Ammon's horn (tissue), 1 donor: ENCODE measurements at places on chromosomes 3 and 15.

GRCh38 chr15:31135523-31135922, 34.0 kb upstream of the TRPM1 start:
- DNase-seq = no peak

DNA sequence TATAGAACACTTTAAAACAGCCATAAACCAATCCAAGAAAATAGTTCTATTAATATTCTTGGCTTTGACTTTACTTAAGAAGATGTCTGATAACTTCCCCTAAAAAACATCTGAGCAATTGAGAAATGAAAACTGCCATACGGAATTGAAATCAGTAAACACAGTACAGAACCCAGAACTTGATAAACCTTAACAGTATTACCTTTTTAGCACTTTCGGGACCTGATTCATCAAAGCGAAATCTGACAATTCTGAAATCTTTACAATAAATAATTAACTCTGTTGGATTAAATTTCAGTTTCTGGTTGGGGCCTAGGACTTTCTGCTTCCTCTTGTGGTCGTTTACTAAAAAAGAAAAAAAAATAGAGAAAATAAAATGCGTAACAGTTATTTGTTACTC, 17.3 kb downstream of the MTMR10 start:
- no peak for DNase-seq

- DNase-seq = no peak
These were observed 62.7 kb downstream of the TFDP2 start for GRCh38 chr3:142086581-142087090.

GRCh38 chr3:15522016-15522415, 510 bp upstream of the COLQ start:
- DNase-seq = no peak

DNA sequence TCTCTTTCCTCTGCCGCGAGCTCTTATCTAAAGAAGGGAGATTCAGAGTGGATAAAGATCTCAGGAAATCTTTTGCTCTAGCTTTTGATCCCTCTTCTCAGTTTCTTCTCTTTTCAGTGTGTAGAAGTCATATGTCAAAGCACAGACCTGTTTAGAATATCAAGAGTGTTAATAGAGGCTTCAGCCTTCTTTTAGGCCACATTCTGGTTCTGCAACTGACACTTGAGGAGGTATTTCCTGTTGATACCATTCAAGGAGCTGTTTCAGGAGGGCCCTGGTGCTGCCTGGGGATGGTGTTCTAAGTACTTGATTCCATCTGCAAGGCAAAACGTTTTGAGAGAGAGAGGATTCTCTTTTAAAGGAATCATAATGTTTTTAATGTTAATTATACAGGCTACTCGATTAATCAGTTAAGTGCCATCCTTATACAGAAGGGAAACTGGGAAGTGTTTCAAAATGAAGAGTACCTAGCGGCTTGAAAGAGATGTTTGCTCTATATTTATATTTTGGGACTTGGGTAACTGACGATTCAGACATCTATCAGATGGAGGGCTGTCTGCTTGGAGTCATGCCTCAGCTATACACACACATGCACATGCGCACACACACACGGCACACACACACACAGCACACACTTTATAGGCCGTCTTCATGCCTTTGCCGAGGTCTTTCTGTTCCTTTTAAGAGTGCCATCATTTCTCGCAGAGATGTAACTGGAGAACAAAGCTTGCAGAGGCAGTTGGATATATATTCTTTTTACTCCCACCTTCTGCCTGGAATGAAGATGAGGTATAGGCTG, 313.9 kb downstream of the PTPRG start:
- DNase-seq = no peak

DNA sequence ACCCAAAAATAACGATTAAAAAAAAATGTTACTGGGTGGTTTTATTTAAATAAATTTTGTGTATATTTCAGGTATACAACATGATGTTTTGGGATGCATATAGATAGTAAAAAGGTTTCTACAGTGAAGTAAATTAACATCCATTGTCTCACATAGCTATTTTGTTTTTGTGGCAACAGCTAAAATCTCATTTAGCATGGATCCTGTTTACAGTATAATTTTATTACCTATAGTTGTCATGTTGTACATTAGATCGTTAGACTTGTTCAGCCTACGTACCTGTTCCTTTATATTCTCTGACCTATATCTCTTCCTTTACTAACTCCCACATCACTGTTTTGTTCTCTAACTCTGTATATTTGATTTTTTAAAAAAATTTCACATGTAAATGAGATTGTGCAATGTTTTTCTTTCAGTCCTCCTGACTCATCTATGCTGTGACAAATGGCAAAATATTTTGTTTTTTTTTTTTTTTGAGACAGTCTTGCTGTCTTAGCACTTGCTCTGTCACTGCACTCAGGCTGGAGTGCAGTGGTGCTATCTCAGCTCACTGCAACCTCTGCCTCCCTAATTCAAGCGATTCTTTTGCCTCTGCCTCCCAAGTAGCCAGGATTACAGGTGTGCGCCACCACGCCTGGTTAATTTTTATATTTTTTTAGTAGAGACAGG, 45.6 kb downstream of the OIP5 start:
- DNase-seq = no peak

DNA sequence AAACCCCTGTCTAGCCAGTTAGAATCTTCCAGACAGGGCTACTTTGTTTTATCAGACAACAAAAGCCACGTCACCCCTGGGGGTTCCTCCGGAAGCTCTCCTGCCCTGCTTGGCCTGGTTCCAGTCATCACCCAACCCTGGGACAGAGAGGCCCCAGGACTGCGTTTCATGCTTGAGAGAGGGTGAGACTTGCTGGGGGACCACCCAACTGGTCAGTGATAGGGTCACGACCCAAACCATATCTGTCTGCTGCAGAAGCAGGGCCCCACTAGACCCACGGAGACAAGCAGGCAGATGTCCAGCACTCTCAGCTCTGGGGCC, 1.2 kb downstream of the NT5DC2 start:
- DNase-seq = no peak

DNA sequence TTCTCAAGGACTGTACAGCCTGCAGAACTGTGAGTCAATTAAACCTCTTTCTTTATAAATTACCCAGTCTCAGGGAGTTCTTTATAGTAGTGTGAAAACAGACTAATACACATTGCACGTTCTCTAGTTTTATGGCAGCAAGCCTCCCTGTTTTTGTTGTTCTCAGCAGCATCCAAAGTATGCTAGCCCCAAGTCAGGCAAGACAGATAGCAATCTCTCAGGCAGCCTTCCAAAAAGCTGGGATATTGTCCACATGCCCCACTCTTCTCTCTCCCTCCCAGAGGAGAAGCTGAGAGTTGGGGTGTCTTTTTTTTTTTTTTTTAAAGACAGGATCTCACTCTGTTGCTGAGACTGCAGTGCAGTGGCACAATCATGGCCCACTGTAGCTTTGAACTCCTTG, 130.6 kb downstream of the ISL2 start:
- DNase-seq = no peak

DNA sequence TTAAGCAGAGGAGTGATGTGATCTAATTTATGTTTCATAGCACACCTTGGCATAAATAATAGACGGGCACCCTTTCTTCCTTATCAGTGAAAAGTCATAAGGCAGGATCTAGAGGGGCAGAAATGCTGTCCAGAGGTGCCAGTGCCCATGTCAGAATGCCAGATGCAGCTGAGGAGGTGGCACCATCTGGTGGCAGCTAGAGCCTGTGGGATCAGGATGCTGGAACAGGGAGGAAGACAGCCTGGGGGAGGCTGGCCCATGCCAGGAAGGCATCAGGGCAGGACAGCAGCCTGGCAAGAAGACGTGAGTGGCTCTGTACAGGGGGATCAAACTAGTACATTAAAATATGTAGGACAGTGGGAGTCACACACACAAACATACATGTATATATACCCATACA, 16.5 kb downstream of the MYH15 start:
- DNase-seq = peak; percentile 19

GRCh38 chr15:42141246-42141645, 15.2 kb downstream of the PLA2G4F start:
- no peak for DNase-seq

GRCh38 chr3:142174559-142174958, 25.2 kb upstream of the TFDP2 start:
- no peak for DNase-seq

DNA sequence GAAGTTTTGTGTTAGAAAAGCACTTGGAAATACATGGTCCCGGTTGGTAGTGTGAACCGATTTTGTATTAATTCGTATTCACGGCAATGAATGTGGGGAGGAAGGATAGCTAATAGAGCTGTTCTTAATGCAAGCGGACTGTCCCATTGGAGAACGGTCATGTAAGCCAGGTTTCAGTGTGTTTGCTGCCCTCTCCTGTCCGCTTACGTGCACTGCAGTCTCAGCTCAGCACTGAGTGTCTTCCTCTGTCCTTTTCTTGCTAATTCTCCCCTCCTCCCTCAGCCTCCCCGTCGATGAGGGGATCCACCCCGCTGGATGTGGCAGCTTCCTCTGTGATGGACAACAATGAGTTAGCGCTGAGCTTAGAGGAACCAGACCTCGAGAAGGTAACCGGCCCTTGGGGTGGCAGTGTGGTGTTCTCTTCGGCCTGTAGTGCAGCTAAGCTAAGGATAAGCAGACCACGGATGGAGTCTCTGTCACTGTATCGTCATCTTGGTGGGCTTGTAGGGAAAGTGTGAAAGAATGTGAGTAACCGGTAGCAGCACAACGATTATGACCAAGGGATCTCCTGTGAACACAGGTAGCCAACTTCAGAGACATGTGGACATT, 267.5 kb upstream of the CHRM5 start:
- peak; percentile 90 for DNase-seq

DNA sequence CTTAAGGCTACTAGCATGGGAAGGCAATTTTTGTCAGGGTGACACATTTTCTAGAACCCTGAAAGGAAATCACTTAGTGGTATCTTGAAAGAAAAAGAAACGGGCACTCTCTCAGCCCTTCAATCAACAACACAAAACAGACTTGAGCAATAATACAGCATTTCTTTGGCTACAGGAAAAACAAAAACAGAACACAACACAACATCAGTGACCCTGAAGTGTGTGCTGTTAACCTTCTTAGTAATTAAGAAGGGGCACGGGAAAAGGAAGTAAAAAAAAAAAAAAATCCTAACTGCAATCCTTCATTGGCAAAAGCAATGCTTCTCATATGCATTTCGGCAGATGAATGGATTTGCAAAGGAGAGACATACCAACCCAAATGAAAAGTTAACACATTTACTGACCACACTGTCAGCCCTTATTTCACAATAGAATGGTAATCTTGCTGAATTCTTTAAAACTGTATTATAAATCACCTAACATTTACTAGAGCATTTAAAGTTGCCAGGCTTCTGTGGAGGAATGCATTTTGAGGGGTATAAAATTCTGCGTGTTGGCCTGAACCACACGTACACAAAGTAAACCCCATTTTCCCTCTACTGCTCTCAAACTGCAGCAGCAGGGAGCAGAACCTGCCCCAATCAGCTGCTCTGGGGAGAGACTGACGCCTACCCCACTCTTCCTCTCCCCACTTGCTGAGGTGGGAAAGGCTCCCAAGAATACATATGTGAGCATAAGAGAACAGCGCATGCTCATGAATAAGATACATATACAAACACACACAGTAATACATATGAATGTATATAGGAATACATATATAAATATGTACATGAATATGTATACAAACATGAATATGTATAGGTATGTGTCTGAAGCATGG, 198.5 kb downstream of the FOXP1 start:
- no peak for DNase-seq

GRCh38 chr3:33980252-33980651, 181.8 kb downstream of the PDCD6IP start:
- peak; percentile 13 for DNase-seq

GRCh38 chr3:189041482-189042090, 130.2 kb upstream of the TPRG1 start:
- DNase-seq = peak; percentile 16

- DNase-seq = no peak
These were observed 107.7 kb downstream of the CHCHD4 start for GRCh38 chr3:14016900-14017475.

DNA sequence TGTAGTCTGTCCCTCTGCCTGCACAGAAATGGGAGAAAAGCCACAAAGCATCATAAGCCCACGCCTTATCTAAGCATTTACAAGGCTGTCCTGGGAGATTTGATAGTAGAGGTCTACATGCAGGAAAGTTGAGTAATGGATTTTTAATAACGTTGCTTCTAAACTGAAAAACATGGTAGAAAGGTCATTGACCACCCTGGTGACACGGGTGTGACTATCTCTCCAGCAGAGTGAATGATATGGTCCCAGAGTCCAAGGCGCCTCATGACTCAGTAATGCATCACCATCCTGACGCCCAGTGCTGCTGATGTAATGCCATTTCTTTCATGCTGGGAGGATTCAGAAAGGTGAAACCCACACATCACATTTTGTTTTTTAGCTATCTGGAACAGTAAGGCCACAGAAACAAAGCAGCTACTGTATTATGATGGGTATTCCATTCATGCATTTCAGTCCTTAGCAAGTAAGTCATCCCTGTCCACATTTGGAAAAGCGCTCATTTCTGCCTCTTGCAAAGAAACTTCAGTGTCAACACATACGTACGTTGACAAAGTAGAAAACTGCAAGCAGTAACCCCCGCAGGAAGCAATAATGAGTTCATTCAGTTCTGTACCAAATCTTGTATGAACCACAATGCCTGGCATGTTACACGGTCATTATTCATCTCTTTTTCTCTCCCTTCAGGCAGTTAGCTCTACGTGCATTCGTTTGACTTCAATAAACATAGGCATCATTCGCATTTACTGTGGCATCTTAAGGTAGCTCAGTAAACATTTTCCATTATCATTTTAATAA, 483.5 kb downstream of the GABRG3 start:
- no peak for DNase-seq

DNA sequence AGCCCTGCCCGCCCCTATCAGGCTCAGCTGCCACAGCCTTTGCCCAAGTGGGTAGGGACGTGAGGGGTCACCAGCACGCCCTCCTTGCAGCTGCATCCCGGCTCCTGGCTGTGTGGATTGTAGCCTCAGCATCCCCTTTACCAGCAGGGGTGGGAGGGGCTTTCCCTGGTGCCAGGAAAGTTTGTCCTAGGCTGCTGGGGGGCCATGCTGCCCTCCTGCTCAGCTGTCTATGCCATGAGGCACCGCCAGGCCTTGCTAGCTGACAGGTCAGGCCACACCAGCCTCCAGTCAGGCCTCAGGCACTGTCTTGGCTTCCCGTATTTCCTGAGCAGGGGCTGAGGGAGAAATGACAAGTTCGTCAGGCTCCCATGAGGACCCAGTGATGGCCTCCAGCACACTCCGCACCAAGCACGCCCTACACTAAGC, 32.3 kb downstream of the TKT start:
- no peak for DNase-seq

DNA sequence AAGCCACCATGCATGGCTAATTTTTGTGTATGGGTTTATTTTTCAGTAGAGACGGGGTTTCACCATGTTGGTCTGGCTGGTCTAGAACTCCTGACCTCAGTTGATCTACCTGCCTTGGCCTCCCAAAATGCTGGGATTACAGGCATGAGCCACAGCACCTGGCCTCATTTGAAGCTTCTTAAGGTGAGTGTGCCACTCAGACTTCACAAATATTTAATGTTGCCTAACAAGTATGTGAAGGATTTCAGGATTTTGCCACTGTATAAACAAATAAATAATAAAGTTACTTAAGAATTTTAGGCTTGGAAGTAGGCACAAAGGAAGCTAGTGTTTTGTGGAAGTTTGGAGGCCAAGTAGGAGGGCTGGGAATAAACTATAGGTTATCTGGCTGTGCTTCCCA, 73.5 kb downstream of the FGF12 start:
- no peak for DNase-seq

GRCh38 chr3:138946663-138947494, at the start of the genes FOXL2 and FOXL2NB:
Gene FOXL2, minus strand, starts transcription at chr3:138947137. Its CDS starts 415 bp downstream, at chr3:138946722.
Gene FOXL2NB, plus strand, starts transcription at chr3:138947217. Its CDS starts 148 bp downstream, at chr3:138947365.
- DNase-seq = no peak
